ENCODE measurements at places on chromosomes 3 and 15. TPM values are rescaled to one million over a fixed set of nuclear protein-coding genes. Genes with fewer than 3 reads are reported as not detected.

- H3K27me3 ChIP-seq: peaks cover 15% of the 10 kb centered on the region
- no peak overlapping the region for H3K4me3 ChIP-seq
- no peaks in the 10 kb centered on the region for H3K36me3 ChIP-seq
- no peaks in the 10 kb centered on the region for H3K4me1 ChIP-seq
These were observed 69.6 kb downstream of the ASB7 start for GRCh38 chr15:100671858-100672543.

GRCh38 chr3:115275896-115276295 is 128.8 kb upstream of the ZBTB20 start:
- no peak for DNase-seq
- no peak overlapping the region for H3K4me3 ChIP-seq
- no peaks in the 10 kb centered on the region for H3K36me3 ChIP-seq

DNA sequence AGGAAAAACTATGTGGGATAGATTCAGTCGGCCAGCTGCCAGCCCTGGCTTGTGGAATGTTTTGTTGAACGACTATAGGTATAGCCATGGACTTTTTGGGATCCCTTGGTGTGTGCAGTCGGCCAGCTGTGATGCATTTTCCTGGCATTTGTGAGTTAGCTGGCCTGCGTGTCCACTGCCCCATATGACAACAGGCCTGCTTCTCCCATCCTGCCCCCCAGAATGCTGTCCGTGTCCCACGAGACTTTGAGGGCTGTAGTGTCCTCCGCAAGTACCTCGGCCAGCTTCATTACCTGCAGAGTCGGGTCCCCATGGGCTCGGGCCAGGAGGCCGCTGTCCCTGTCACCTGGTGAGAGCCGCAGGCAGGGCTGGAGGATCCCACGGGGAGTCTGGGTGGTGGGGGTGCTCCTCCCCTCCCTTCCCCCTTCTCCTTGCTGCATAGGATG is 23.6 kb downstream of the PTPN23 start:
- H3K27me3 ChIP-seq: no peaks in the 10 kb centered on the region
- DNase-seq: no peak
- no peak overlapping the region for H3K27ac ChIP-seq
- H3K4me1 ChIP-seq: peaks cover 3% of the 10 kb centered on the region
- H3K4me3 ChIP-seq: no peak overlapping the region

- no peaks in the 10 kb centered on the region for H3K36me3 ChIP-seq
- H3K27me3 ChIP-seq: no peaks in the 10 kb centered on the region
- H3K4me1 ChIP-seq: no peaks in the 10 kb centered on the region
- H3K4me3 ChIP-seq: no peak overlapping the region
- no peak for DNase-seq
These were observed 694.0 kb downstream of the SQOR start for GRCh38 chr15:46328821-46329220.

GRCh38 chr3:184766555-184767261 is 45.3 kb upstream of the VPS8 start:
- H3K4me1 ChIP-seq: peaks cover 9% of the 10 kb centered on the region
- DNase-seq: peak; percentile 64
- H3K4me3 ChIP-seq: no peak overlapping the region

- no peak for DNase-seq
- H3K36me3 ChIP-seq: no peaks in the 10 kb centered on the region
- peaks cover 1% of the 10 kb centered on the region for H3K27me3 ChIP-seq
These were observed 45.7 kb upstream of the PTX3 start for GRCh38 chr3:157390713-157391515.

GRCh38 chr15:35209838-35210237 is 124.7 kb upstream of the NANOGP8 start:
- no peak overlapping the region for H3K4me3 ChIP-seq
- DNase-seq: no peak
- H3K27ac ChIP-seq: no peak overlapping the region
- H3K27me3 ChIP-seq: peaks cover 4% of the 10 kb centered on the region
- no peaks in the 10 kb centered on the region for H3K36me3 ChIP-seq

DNA sequence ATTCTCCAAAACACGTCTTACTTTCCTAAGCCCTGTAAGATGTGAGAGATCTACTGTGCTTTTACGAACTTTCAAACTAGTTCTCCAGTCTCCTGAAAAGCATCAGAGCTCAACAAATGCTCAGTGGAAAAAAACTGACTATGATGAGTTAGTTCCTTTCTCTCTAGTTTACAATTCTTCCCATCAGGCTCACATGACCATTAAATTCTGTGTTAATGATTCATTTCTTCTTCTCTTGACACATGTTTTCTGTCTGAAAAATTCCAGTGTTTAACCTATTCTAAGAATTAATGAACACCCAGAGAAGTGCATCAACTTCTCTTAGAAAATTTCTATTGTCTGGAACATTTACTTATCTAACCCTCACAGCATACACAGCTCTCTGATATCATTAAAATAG is 844.3 kb downstream of the SI start:
- no peaks in the 10 kb centered on the region for H3K27me3 ChIP-seq
- H3K4me1 ChIP-seq: no peaks in the 10 kb centered on the region
- H3K4me3 ChIP-seq: no peak overlapping the region
- no peak for DNase-seq

DNA sequence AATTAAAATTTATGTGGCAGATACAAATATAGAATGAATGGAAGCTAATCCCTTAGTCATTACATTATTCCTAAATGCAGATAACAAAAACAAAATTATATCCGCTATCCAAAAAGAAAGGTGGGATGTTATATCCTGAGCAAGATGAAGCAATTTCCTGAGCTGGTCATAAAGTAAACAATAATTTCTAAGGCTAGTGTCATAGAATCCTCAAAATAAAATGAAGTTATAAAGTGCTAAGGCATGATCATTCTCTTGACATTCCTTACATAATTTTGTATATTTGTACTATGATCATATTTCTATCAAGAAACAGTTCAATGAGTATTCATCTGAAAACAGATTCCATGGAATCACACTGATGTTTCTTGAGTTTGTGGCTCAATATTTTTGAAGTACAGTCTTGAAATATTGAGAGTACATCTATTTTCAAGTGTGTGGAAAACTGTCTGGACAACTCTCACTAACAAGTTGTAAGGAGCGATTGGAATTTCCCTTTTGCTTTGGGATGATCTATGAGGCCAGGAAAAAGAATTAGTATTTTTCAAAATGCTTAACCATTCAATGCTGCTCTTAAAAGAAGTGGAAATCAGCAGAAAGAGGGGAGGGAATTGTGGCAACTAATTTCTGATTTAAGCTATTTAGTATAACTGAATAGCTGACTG is 92.4 kb downstream of the ABI3BP start:
- H3K4me3 ChIP-seq: no peak overlapping the region
- H3K4me1 ChIP-seq: peaks cover 3% of the 10 kb centered on the region
- H3K27me3 ChIP-seq: peaks cover 7% of the 10 kb centered on the region
- no peak overlapping the region for H3K27ac ChIP-seq
- no peaks in the 10 kb centered on the region for H3K36me3 ChIP-seq
- no peak for DNase-seq

DNA sequence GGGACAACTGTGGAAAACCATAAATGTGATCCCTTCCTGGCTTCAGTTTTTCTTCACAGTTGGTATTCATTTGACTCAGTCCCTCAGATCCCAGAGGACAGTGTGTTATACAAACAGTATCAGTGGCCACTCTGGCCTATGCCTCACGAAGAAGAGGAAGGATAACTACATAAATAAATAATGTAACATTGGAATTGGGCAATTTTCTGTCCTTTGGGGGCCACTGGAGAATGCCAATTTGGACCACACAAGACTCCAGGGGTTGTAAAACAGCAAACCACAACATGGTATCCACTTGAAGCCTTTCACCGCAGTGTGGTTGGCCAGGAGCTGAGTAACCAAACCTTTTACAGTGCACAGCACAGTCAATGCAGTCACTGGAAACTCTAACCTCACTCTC is 1077.0 kb downstream of the ROBO2 start:
- H3K4me3 ChIP-seq: no peak overlapping the region
- no peak overlapping the region for H3K27ac ChIP-seq
- H3K36me3 ChIP-seq: no peaks in the 10 kb centered on the region
- no peaks in the 10 kb centered on the region for H3K4me1 ChIP-seq
- H3K27me3 ChIP-seq: no peaks in the 10 kb centered on the region

The CHDH gene
- 0.62 TPM for total RNA-seq

- H3K4me3 ChIP-seq: no peak overlapping the region
- no peaks in the 10 kb centered on the region for H3K36me3 ChIP-seq
- H3K4me1 ChIP-seq: no peaks in the 10 kb centered on the region
- peaks cover 7% of the 10 kb centered on the region for H3K27me3 ChIP-seq
- no peak overlapping the region for H3K27ac ChIP-seq
These were observed 103.6 kb downstream of the ALDH1A2 start for GRCh38 chr15:57961919-57962318.

GRCh38 chr3:164332831-164333802 is 745.2 kb downstream of the SI start:
- no peaks in the 10 kb centered on the region for H3K36me3 ChIP-seq
- H3K4me1 ChIP-seq: no peaks in the 10 kb centered on the region
- no peak overlapping the region for H3K27ac ChIP-seq
- DNase-seq: no peak
- H3K4me3 ChIP-seq: no peak overlapping the region

DNA sequence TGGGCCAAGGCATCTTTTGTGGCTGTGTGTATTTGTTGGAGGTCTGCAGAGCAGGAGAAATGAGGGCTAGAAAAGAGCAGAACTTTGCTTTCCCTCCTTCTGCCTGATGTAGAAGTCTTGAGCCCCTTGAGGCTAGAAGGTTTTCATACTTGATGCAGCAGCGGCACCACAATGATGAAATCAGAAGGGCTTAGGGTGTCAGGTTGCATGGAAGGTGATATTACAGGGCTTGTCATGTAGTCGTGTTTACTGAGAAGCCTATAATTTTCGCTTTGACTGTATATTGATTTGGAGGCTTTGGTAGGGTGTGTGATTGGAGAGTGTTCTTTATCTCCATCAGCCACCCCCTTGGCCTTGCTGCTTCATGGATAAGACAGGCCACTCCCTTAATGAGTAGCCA is 339.8 kb downstream of the THSD4 start:
- DNase-seq: no peak
- no peaks in the 10 kb centered on the region for H3K36me3 ChIP-seq
- no peak overlapping the region for H3K27ac ChIP-seq
- no peaks in the 10 kb centered on the region for H3K4me1 ChIP-seq
